MCF 10A (cell line): ENCODE measurements at places on chromosomes 13 and 19.

GRCh38 chr19:38661136-38661535, 13.7 kb downstream of the ACTN4 start:
- no peak for DNase-seq

DNA sequence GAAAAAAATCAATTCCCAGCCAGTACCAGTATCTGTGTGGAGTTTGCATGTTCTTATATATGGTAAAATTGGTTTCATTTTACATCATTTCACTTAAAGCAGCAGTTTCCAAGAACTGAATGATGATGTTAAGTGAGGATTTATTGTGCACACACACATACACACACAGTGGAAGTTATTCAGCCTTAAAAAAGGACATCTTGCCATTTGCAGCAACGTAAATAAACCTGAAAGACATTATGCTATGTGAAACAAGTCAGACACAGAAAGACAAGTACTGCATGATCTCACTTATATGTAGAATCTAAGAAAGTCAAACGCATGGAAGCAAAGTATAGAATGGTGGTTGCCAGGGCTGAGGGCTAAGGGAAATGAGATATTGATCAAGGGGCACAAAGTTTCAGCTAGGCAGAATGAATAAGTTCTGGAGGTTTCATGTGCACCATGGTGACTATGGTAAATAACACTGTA, 5.3 kb downstream of the SIGLECL1 start:
- no peak for DNase-seq

DNA sequence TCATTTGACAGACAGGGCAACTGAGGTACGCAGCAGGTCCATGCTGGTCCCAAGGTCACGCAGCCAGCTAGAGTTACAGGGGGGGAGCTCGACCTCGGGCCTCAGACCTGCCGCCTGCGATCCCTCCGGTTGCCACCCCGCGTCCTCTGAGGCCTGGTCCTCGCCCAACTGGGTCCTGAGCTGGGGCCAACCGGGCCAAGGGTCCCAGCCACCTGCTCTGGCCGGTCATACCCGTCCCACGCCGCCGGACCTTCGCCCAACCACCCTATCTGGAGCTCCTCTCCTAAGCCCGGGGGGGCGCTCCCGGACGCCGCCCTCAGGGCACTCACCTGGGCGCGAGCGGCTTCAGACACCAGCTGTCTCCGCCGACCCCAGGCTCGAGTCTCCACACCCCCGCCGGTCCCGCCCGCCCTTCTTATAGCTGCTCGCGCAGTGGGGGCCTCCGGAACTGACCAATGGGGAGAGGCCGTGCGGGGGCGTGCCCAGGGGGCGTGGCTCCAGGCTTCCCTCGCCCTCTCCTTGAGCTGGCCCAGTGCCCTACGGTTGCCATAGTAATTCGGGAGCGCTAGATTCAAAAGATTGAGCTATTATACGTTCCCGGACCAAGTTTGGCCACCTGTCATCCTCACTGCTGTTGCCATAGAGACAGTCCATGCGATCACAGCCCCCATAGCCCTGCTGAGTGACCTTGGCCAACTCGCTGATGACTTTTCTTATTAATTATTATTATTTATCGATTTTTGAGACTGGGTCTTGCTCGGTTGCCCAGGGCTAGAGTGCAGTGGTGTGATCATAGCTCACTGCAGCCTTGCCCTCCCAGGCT, at the start of gene PLIN5:
Gene PLIN5 (minus strand): TSS at position 389 of the 823 bp plus-strand sequence. CDS start 1,150 bp downstream, outside the sequence.
- DNase-seq: peak; percentile 32

DNA sequence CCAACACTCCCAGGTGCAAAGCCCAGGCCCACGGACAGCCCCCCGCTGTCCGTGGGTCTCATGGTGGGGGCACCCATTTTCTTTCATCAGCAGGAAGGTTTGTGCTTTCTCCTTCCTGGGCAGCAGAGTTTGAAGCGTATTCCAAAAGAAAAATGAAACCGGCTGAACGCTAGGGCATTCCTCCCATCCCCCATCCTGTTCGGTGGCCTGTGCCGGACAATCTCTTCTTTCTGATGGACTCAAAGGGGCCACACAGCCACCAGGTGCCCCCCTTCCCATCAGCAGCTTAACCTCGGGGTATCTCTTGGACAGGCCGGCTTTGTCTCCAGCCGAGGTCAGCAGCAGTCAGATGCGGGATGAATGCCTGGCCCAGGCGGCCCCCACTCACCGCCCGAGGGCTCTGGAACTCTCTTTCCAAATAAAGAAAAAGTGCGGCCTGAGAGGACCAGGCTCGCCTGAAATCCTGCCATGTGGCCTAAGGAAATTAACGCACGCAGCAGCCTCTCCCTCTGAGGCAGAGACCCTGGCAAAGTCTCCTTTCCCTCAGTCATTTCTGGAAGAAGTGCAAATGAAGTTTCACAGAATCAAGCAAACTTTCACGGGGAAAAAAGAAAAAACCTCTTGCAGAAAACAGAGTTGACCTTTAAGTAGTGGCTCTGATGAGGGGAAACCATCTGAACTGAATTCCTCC, 67.8 kb downstream of the RASA3 start:
- peak; percentile 67 for DNase-seq

DNA sequence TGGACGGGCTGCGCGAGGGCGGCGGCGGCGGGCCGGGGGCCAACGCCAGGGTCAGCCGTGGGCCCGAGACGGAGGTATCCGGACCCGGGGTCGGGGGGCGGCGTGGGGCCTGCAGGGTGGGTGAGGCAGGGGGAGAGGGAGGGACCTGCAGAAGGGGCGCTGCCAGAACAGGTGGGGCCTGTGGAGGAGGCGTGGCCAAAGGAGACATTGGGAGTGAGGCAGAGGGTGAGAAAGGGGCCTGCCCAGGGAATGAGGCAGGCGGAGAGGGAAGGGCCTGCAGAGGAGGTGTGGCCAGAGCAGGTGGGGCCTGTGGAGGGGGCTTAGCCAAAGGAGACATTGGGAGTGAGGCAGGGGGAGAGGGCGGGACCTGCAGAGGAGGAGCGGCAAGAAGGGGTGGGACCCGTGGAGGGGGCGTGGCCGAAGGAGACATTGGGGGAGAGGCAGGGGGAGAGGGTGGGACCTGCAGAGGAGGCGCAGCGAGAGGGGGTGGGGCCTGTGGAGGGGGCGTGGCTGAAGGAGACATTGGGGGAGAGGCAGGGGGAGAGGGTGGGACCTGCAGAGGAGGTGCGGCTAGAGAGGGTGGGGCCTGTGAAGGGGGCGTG, 4.2 kb downstream of the PRR36 start:
- peak; percentile 85 for DNase-seq

DNA sequence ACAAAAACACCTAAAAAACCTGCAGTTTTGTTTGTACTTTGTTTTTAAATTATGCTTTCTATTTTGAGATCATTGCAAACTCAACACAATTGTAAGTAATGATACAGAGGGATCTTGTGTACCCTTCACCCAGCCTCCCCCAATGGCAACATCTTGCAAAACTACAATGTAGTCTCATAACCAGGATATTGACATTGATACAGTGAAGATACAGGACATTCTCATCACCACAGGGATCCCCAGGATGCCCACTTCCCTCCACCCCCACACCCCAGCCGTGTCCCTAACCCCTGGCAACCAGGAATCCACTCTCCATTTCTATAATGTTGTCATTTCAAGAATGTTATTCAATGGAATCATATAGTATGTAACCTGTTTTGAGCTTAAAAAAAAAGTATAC, 10.3 kb upstream of the C5AR2 start:
- no peak for DNase-seq

DNA sequence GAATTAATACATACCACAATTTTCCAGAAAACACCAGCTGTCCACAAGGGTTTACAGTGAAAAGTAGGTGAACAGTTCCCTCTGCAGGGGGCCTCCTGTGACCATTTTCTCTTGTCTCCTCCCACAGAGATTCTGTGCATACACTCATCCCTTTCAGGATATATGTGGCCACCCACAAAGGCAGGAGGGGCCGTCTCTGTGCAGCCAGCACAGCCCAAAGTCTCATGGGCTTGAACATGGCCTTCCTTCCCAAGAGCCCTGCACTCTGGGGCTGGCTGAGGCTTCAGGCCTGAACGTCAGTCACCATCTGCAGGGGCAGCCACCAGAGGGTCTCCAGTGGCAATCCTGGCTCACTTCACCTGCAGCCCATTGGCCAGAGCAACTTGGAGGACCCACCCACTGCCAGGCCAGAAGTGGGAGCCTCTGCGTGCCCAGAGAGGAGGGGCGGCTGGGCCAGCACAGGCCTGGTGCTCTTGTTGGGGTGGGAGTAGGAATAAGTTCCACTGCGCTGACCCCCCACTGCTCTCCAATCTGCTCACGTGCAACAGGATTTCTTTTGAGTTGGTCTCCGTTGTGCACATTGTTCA, 25.1 kb downstream of the TMEM161A start:
- DNase-seq: no peak

DNA sequence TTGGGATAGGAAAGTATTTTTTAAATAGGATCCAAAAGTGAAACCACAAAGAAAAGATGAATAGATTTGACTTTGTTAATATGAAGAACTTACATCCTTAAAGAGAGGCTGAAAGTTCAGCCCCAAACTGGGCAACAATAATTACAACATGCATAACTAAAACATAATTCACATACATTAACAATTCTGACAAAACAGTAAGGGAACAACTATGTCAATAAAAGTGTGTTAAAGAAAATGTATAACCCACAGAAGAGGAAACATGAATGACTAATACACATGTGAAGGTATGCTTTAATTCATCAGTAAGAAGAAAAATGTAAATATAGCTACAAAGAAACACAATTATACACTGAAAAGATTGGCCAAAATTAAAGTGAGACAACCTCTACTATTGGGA, 1597.6 kb upstream of the MIR17HG start:
- peak; percentile 12 for DNase-seq

- DNase-seq: no peak
Measured at GRCh38 chr13:87792878-87793277, 121.7 kb downstream of the SLITRK5 start.

DNA sequence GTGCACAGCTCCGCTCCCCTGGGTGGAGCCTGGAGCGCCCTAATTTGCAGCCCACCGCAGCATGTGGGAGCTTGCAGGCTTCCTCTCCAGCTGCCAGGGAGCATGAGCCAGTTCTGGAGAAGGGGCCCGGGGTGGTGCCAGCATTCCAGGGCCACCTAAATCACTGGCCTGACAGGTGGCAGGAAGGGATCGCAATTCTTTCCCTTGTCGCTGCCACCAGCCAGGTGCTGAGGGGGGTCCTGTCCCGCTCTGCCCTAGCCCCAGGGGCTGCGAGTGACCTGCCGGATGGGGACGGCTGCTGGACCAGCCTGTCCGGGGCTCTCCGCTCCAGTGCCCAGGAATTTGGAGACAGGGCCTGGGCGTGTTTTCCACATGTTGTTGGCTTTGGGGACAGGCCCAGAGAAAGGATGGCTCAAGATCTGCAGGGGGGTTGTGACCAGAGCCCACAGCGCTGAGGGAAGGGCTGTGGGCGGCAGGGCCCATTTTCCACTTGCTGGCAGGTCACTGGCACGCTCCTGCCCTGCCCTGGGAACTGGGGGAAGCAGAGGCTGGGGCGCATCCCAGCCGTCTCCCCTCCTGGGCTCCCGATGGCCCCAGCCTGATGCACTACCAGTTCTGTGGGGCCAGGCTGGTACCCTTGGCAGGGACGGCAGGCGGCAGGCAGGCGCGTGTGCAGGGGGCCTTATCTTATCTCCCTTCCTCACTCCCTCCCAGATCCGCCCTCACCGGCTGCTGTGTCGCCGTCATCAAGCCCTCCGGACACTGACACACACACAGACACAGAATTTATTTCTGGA, 9.5 kb downstream of the NDUFA11 start:
- DNase-seq: no peak

DNA sequence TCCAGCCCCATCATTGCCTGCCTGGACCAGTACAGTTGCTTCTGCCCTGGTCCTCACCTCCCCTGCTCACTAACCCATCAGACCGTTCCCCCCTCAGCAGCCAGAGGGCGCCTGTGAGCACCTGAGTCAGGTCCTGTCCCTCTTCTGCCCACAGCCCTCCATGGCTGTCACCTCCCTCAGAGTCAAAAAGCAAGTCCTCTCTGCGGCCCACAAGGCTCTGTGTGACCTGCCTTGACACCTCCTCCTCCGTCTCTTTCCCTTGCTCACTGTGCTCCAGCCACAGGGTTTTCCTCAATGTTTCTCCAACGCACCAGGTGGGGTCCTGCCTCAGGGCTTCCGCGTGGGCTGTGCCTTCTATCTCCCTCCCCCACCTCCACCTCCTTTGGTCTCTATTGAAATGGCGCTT, 29.4 kb upstream of the PTPRS start:
- DNase-seq: peak; percentile 66

DNA sequence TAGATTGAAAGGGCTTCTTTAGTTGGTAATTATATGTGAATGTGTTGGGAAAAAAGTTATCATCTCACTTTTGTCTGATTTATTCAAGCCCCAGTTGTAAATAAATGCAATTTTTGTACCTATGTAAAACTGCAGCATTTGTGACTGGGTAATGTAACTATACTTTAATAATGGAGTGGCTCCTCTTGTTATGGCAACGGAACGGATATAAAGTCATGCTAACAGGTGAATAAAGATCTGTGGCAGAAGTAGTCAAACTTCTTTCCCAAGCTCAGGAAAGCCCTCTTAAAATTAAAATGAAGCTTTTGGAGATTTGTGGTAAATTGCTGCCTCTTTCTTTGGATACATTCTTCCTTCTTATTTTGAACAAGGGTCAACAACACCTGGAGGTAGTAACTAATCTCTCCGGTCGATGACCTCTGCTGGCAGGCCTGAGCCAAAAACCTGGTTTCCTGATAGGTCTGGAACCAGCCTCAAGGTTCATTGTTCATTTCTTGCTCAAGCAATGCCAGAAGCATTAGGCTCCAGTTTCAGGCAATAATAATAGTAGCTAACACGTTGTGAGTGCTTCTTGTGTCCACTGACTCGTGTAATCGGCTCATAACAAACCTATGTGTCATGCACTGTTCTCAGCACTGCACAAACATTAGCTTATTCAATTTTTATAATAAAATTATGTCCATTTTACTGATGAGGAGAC, 313.4 kb upstream of the DACH1 start:
- peak; percentile 5 for DNase-seq

GRCh38 chr19:56966225-56966696, 125.7 kb upstream of the PEG3 start:
- DNase-seq: no peak

DNA sequence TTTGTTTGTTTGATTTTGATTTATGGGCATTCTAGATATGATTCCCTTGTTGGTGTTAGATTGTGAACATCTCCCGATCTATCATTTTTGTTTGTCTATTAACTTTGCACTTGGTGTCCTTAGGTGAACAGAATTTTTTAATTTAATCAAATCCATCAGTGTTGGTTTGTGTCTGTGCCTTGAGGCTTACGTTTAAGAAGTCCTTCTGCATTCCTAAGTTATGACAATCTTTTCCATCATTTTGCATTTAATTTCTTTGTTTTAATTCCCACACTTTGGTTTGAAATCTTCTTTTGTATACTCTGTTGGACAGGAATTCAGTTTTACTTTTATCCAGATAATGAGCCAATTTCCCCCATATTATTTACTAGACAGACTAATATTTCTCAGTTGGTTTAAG, 421.7 kb downstream of the HS6ST3 start:
- DNase-seq: no peak

GRCh38 chr19:3826163-3826562, 40.0 kb upstream of the MATK start:
- DNase-seq: no peak

DNA sequence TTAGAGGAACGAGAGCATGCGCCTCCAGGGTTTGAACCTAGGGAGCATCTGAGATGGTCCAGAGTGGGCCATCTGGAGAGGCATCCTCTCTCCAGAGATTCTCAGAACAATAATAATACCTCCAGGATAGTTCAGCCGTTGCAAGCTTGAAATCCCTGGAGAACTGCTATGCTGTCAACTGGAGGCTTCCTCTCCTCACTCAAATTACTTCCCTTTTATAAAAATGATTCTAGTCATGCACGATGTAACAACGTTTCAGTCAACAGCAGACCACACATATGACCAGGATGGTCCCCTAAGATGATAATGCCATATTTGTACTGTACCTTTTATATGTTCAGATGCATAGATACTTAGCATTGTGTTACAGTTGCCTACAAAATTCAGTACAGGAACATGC, 108.7 kb downstream of the SHISA2 start:
- DNase-seq: no peak
